NCI-H2171 treated with DMSO at 0.1 percent for 48 hours (cell line): ENCODE measurements at places on chromosomes 13 and 19.

DNA sequence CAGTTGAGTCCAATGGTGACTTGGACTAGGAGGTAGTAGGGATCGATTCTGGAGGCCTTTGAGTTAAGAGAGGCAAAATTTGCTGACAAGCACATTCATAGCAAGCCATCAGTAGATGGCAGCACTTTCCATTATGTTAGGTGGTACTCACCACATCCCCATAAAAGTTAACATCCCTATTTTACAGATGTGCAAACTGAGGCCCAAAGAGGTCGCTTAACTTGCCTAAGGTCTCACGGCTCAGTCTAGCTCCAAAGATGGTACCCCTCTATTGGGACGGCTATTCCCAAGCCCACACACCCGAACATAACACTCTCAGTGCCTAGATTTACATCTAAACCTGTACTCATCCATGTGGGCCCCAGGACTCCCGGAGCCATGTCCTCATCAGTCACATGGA lies 21.5 kb upstream of the FOSB start:
- DNase-seq: peak; percentile 14

DNA sequence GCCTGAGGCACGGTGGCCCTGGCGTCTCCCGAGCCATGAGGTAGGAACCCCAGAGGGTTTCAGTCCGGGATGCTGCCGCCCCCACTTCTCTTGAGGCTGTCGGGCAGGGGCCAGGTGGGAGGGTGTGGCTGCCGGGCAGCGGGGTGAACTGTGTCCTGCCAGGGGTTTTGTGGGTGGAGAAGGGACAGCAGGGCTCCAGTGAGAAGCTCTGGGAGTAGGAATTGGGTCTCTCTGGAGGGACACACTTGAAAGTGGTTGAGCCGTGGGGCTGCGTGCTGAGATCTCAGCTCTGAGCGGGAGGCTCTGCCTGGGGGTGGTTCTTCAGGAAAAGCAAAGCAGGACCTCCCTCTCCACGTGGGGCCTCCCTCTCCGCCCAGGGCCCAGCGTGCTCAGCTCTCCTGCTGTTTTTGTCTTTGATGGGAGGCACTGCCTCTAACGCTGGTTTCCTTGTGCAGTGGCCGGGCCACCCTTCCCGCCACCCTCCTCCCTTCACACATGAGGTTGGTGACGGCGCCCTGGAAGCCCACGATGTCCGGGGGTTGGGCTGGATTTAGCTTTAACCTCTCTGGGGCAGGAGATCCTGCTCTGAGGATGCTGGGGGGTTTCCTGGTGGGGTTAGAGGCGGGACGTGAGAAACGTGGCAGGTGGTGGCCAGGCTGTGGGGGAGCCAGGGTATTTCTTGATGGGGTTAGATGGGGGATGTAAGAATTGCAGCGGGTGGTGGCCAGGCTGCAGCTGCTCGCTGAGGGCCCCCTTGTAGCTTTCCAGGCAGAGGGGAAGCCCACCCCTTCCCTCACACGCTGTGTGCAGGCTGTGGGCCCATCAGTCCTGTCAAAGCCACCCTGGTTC lies 15.3 kb upstream of the ZNF554 start:
- DNase-seq: no peak

- no peak for DNase-seq
Measured at GRCh38 chr13:22135446-22135845, 464.6 kb downstream of the FGF9 start.

DNA sequence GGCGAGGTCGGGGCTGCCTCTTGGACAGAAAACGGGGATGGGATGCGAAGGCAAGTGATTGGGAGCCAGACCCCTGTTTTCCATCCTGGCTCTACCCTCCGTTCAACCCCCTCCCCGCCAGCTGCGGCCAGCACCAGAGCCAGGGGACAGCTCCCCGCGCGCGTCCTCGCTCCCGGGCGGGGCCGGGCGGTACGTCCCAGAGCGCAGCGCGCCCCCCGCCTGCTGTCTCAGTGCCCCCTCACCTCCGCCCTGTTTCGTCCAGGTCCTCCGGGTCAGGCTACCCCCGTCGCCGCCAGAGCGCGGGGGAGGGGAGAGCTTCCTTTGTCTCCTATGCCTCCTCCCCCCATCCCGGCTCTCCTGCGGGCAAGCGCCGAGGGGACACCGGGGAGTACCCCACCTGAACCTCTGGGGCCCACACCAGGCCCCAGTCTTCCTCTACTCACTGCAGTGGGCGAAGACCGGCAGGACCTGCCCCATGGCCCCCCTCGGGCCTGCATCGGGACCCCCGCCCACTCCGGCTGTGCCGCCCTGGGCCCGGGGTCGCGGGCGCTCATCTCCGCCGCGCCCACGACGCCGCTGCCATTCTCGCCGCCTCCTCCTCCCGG lies 396 bp downstream of the RTN2 start:
- DNase-seq: no peak

DNA sequence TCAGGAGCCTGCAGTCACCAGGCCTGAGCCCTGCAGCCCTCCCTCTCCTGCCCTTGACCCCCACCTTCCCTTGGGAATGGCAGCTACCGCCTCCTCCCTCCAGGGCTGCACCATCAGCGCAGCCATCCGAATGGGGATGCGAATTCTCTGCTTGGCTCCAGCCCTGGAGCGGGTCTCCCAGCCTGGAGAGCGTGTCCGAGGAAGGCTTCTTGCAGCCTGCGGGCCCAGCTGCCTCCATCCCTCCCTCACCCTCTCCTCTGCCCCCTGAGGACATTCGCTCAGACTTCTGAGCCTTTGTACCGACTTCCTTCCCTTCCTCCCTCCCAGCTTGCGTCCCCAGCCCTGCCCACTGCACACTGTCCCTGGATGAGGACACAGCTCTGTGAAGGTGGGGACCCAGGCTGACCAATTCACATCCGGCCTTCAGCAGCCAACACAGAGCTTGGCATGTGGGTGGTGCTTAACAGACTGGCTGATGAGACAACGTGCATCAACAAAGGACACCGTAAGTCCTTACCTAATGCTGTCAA lies 6.0 kb upstream of the NKPD1 start:
- peak; percentile 42 for DNase-seq

DNA sequence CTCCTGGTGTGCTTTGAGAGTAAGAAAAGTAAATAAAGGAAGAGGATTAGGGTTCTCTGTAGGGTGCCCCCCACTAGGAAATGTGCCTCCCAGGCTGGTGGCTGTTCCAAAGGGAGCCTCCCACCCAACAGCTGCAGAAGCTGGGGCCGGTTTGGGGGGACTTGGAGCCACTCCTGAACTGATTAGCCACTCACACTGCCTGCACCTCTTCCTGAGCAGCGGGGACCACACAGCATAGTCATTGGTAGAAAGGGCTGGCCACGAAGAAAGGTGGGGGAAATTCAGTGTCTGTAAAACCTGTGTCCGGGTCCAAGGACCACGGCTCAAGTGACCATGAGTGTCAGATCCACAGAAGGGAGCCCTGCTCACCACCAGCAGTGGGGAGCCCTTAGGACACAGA lies 55.6 kb downstream of the SPACA7 start:
- DNase-seq: no peak

- no peak for DNase-seq
Measured at GRCh38 chr13:36769126-36769525, 49.9 kb upstream of the RFXAP start.

- no peak for DNase-seq
Measured at GRCh38 chr13:91904005-91904404, 505.6 kb downstream of the GPC5 start.

DNA sequence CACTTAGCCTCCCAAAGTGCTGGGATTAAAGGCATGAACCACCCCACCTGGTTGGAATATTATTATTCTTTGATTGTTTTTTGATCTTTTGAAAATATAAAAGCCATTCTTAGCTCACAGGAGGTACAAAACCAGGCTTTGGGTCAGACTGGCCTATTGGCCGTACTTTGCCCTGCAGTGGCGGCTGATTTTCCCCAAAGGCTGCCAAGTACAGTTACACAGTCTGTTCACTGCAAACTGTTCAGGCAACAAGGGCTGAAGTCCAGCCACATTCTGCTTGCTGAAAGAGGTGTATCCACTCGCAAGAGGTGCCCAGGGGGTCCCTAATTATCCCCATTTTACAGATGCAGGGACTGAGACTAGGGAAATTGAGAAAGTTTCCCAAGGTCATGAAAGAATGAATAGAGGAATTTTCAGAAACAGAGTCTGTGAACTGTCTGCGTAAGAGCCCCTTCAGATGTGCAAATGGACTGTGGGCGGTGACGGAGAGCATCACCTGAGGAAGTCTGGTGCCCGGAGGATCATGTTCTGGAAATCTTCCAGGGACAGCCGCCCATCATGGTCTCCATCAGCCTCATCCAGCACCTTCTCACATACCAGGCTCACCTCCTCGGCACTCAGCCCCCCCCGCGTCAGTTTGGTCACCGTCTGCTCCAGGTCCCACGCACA lies 9.0 kb downstream of the CIB3 start:
- no peak for DNase-seq

GRCh38 chr19:40523322-40524047 lies 53.2 kb upstream of the SHKBP1 start:
- DNase-seq: peak; percentile 58

- DNase-seq: no peak
Measured at GRCh38 chr13:98466634-98467236, 110.2 kb downstream of the STK24 start.

DNA sequence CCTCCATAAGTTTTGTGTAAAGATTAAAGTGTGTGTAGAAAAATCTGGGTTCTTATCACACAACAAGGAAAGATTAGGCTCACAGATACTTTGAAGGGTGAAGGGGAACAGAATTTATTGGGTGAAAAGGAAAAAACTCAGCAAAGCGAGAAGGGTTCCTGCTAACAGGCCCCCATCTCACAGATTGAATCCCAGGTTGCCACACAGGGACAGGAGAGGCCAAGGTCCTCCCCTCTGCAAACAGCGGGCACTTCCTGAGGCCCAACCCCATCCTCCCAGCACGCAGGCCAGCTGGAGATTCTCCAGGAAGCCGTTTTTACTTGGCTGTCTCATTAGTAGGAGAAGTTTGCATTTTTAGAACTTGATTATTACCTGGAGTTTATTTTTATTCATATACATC lies 15.2 kb upstream of the ERCC5 start:
- DNase-seq: no peak

DNA sequence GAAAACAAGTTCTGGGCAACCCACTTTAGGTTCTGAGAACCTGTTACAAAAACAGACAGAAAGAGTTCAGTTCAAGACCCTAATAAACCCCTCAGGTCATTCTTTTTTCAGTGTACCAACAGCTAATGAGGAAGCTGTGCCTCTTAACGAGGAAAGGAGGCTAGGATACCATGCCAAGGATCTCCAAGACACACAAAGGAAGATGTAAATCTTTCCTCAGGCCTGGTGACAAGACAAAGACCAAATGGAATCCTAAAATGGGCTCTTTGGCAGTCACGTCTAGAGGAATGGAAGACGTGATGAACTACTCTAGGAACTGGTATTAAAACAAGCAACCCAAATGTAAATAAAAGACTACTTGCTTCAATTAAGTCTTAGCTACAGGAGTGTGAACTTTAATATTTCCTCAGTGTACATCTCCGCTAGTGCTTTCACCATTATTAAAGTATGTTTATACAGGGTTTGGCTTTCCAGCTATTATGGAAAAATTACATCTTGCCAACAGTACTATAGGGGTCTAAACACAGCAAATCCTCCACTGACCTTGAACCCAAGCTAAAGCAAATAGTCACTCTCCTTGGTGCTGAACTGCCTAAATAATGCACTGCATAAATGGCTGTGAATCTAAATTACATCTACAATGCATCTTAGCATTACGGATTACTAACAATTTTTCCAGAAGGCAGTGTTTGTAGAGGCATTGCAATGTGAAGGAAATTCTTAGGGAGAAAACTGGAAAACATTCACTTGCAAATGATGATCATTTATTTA lies 42.3 kb downstream of the ENOX1 start:
- no peak for DNase-seq

GRCh38 chr19:1917926-1918325 lies 12.7 kb downstream of the ADAT3 start:
- no peak for DNase-seq

GRCh38 chr19:23917856-23918255 lies 3.2 kb downstream of the ZNF726 start:
- no peak for DNase-seq

- no peak for DNase-seq
Measured at GRCh38 chr19:33800012-33800680, 3.5 kb downstream of the KCTD15 start.

DNA sequence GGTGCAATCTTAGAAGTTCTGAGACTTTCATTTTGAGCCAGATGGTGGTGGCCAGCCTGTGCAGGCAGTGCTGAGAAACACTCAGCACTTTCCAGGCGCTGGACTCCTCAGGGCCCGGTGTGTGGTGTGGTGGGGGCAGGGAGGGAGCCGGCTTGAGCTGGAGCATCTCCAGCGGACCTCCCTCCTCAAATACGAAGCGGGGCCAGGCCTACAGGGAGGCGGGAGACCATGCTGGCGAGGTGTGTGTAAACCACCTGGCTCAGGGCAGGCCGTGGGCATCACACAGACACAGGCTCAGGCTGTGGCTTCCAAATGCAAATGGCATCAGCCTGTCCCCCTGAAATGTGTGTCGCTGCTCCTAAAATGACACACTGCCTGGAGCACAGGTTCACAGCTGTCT lies 33.3 kb upstream of the RANBP3 start:
- DNase-seq: no peak

GRCh38 chr13:35865341-35866240 lies 265.6 kb downstream of the DCLK1 start:
- DNase-seq: no peak

DNA sequence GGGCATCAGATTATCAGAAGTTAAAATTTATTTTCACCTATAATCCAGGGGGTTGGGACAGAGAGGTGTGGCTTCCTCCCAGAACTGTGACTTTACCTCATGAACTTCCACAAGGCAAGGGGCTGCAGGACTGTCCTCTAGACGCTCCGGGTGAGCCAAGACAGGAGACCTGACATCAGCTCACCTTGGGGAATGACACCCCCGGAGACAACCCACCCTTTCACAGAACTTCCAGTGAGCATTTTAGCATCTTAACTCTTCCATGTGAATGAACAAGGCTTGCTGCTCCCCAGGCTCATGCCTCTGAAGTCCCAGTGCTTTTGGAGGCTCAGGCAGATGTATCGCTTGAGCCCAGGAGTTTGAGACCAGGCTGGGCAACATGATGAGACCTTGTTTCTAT lies 29.4 kb upstream of the TFDP1 start:
- no peak for DNase-seq

DNA sequence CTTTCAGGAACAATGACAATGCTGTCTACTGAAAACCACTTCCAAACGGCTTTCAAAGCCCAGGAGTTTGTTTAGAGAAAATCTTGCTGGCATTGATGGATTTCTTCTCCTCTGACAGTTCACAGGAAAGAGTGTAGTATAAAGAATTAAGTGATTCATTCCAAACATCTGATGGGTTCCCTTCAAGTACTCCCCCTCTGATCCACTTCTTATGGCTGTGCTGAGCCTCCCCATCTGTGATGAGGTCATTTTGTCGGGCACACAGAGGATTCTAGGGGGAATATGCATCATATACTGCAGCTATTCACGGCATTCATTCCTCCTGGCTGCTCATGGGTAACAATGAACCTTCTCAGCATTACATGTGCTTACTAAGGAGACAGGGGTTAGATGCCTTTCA lies 107.9 kb downstream of the RGCC start:
- no peak for DNase-seq
